Lower leg skin (tissue), 4 donors: ENCODE measurements at places on chromosomes 16 and 17.
A peak's percentile ranks its signal among the peaks of the same experiment; 100 is the strongest.

DNA sequence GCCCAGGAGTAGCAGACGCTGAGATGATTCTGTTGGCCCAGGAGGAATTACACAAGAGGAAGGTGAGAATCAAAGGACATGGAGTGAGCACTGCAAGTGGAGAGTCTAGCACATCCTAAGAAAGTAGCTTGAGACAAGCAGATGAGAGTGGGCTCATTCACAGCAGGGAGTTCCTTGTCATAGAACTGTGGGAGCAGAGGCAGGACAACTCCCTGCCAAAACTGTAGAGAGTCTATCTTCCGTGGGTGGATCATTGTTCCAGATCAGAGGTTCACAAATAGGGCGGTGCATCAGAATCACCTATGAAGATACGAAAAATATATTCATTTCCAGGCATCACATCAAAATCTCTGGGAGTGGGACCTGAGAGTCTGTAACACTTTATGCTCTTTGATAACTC is 288.9 kb upstream of the C16orf82 start:
- no peak for DNase-seq

DNA sequence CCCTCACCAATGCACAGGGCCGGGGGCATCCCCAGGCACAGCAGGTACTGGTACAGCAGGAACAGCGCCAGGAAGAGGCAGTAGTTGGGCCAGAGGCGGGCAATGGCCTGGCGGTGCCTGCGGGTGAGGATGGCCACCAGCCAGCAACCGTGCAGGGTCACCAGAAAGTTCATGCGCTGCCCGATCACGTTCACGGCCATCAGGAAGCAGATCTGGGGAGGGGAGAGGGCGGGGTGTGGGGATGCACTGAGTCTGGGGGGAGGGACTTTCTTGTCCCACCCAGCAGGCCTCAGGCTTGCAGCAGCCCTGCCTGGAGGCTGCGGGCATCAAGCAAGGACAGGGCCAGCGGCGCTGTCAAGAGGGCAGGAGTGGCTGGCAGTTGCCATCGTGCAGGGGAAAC is 25.4 kb downstream of the CTU2 start:
- DNase-seq = no peak

DNA sequence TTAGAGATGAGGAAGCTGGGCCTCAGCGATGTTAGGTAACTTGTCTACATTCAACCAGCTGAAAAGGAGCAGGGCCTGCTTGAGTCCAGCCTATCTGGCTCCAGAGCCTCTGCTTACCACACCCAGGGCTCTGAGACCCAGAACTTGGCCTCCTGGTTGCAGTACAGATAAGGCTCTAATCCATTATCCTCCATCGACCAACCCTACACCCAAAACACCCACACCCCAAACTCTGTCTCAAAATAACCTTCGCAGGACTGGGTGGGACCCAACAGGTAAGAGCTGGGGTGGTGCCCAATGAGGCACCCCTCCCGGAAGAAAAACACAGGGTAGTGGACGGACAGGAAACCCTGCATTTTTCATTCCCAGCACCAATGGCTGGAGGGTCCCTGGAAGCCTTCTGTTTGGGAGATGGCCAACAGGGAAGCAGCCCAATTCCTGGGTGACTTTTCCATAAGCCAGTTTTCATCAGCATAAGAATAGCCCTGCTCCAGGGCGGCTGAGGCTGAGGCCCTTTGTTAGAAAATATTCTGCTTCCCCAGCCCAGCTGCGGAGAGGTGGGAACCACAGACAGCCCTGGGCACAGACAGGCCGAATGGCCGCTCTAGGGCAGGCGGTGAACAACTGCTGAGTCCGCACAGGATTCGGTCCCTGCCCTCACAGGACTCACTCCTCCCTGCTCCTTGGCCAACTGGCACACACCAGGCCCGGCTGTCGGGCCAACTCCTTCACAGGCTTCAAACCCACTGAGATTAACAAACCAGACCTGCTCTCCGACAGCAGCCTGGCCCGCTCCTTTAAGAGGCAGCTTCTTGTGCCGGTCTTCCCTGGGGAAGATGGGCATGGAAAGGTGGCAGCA is 9.8 kb downstream of the SMIM5 start:
- DNase-seq = no peak

DNA sequence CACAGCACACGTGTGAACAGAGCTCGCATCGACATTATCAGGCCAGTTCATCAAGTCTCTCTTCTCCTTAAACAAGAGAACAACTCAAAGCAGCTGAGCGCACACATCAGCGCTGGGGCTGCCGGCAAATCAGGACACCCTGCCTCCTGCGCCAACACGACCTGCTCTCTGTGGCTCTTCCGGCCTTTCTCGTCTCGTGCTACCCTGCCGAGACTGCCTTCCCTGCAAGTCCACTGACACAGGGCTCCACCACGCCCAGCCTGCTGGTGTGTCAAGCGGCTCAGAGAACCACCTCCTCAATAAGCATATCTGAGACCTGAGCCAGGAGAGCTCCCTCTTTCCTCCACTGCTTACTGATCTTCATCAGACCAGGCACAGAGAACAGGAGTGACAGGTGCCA is 96.9 kb downstream of the ZNF778 start:
- DNase-seq = no peak

DNA sequence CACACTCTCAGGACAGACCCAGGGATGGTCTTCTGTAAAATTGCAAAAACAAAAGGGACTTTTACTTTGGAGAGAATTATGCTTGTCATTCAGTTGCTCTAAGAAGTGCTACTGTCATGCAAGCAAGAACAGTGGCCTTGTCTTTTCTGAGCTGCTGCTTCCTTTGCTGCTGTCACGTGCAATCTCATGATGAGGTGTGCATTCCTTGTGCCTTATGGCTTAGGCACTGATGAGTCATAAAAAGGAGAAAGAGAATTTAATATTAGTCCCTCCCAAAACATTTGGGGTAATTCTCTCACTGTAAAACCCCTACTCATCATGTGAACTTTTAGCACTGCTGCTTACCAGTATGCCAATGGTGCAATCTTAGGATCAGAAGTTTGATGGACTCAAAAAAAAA is 2051.3 kb downstream of the TP53TG3F start:
- DNase-seq = no peak

DNA sequence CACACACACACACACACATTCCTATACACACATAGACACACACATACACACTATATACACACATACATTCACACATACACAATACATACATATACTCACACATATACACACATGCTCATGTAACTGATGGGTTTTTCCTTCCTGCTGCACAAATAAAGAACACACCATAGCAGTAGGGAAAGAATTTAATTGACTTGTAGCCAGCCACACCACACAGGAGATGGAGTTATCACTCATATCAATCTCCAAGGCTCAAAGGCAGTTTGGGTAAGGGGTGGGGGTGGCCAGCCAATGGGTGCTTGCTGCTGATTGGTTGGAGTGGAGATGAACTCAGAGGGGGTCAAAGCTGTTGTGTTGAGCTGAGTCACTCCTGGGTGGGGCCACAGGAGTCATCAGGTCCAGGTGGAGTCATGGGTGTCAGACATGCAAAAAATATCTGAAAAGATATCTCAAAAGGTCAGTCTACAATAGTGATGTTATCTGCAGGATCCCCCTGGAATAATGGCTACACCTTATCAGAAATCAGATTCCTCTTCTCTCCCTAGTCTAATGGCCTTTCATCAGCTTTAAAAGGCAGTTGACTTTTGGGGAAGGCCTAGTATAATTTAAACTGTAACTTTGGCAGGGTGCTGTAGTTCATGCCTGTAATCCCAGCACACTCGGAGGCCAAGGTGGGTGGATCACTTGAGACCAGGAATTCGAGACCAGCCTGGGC is 46.1 kb downstream of the WSB1 start:
- no peak for DNase-seq

GRCh38 chr17:7687072-7687907 is at the start of gene TP53:
Gene TP53, minus strand, starts transcription at chr17:7687490. Its CDS starts 10,896 bp downstream, at chr17:7676594.
- DNase-seq = peak; percentile 93

GRCh38 chr17:81470270-81470943 is 42.2 kb downstream of the ACTG1 start:
- no peak for DNase-seq

- DNase-seq = no peak
These were observed 1.8 kb upstream of the PRSS53 start for GRCh38 chr16:31090540-31090939.

GRCh38 chr17:811051-811784 is 29.1 kb downstream of the MRM3 start:
- DNase-seq = no peak

GRCh38 chr17:34673516-34673915 is 94.1 kb downstream of the TMEM132E start:
- DNase-seq = no peak

- DNase-seq = no peak
These were observed 1.0 kb upstream of the ARMC5 start for GRCh38 chr16:31458073-31458843.

GRCh38 chr16:64532691-64533090 is 589.2 kb downstream of the CDH11 start:
- DNase-seq = no peak

DNA sequence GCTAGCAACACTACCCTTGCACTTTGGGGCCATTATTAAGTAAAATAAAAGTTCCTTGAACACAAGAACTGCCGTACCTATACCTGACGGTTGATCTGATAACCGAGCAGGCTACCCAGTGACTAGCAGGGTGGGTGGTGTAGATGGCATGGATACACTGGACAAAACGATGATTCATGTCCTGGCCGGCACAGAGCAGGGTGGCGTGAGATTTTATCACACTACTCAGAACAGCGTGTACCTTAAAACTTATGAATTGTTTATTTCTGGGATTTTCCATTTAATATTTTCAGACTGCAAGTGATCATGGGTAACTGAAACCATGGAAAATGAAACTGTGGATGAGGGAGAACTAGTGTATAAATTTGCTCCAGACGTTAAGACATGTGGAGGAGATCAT is 41.0 kb upstream of the MSI2 start:
- DNase-seq = no peak

DNA sequence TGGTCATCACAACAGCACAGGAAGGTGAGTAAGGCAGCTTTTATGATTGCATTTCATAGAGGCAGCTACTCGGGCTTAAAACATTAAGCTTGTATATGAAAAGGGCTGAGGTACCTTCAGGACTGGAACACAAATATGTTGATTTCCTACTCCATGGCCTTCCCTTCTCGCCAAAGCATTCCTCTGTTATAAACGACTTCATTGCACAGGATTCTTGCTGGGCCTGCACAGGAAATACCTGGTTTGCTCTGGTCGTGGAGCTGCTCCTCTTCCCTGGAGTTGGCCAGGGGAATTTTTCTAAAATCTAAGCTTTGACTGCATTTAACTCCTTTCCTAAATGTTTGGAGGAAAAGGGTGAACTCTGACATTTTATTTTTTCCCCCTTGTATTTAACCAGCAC is 49.0 kb downstream of the CHD9 start:
- DNase-seq = no peak

- DNase-seq = no peak
These were observed 6.1 kb upstream of the RANGRF start for GRCh38 chr17:8282345-8282744.

DNA sequence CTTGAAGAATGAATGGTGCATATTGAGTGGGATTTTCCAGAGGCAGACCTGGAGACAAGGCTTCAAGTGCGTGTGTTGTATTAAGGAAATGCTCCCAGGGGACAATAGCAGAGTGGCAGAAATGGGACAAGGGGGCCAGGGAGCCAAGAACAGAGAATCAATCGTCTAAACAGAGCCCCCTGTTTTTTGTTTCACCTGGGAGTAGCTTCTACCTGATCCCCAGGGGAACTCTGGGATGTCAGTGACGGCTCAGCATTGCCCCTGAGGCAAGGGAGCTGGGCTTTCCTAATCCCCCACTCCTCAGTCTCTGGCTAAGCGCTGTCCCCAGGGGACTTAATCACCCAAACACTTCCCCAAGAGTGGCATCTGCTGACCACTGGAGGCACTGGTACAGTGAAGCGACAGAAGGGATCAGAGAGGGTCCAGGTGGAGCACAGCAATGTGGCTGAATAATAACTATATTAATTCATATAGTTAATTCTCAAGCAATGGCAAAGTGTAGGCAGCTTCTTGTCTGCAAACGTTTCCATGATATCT is 35.7 kb upstream of the C16orf78 start:
- DNase-seq = no peak

DNA sequence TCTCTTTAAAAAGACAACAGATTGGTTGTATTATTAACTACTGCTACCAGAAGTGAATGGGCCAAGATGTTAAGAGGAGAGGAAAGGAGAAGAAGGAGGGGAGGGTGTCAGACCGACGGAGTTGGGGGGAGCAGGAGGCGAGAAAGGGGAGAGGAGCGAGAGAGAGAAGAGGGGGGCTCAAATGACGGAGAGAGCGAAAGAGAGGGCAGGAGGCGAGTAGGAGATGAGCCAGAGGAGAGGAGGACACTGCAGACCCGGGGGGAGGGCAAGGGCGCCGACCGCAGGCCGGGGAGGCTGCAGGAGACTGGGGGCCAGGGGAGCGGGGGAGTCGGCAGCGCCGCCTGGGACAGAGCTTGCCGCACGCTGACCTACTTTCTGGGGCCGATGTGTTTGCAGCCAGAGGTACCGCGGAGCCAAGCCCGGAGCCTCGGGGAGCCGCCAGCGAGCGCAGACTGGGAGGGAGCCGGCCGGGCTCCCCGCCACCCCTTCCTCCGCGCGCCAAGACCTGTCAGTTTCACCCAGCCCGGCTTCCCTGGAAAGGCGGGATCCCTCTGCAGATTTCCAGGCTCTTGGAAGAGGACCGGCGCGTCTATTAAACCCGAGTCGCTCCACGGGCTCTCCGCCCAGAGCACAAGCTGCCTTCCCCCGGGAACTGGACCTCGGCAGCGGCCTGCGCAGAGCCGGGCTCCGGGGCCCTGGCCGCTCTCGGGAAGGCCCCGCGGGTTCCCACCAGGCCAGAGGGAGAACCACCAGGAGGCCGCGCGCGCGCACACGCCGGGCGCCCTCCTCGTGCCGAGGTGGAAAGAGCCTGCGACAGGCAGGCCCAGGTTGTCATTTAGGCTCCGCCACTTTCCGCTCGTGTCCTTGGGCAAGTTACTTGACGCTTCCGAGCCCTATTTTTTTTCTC is 74.6 kb downstream of the CMC2 start:
- peak; percentile 88 for DNase-seq

DNA sequence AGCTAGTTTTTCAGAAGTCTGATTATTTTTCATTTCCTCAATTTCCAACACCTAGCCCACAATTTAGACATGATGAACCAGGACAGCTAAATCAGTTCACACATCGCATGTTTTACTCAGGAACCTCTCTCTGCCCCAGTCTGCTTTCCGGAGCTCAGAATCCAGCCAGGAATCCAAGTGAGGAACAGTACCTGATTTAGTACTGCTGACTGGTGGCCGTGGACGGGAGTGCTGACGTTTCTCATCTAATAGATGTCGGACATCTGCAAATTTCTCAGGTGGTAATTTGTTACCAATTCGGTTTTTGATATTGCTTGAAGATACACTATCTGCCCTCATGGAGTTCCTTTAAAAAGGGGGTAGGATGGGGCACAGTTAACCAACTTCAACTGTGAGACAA is 14.9 kb upstream of the ITGAE start:
- no peak for DNase-seq

DNA sequence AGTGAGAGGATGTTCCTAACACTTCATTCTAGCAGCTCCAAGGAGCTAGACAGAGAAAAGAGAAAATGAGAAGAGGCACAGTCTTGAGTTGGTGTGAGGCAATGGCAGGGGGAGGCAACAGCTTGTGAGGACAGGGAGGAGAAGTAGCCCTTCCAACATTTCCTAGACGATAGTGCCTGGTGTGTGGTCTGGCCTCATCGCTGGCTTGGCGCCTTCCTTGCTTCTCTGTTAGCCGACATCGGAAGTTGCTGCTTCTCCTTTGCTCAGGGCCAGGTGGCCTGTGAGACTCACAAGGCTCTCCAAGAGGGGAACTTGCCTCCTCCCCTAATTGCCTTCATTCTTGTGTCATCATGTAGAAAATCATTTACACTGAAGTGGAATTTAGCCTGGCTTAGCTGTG is 208.7 kb downstream of the MAP2K4 start:
- no peak for DNase-seq
